ENCODE measurements at places on chromosomes 2 and 18.

DNA sequence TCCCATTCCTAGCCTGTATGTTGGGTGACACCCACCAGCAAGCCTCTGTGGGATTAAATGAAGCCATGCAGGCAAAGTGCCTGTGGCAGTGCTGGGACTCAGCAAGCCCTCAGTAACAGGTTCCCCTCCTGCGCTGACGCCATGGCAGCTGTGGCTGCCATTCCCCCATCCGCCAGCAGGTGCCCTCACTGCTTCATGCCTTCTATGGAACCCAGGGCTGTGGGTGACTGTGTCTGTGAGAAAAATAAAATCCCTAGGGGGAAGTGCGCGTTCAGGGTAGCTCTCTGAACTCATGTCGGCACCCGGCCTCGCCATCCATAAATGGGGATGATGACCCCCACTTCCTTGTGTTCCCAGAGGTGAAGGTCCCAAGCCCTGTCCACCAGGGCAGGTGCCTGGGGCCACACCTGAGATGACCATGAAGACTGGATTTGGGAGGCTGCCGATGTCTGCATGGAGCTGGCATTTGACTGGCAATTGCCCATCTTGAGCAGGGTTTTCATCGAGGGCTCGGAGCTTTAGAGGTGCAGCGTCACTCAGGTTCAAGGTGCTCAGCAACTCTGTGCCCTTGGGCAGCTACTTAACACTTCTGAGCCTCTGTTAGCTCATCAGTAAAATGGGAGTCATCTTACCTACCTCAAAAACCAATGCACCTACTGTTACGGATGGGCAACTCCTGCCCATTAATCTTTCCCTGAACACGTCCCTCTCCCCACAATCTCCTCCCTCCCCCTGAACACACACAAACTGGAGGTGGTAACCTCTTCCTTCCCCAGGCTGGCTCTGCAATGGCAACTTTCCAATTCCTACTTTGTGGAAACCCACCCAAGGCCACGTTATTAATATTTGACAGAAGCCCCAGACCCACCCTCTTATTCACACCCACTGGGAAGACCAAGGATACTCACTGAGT is 2.9 kb upstream of the MAL start:
- DNase-seq: peak; percentile 70

GRCh38 chr2:46131-46470 is 204 bp downstream of the FAM110C start:
- DNase-seq: no peak

DNA sequence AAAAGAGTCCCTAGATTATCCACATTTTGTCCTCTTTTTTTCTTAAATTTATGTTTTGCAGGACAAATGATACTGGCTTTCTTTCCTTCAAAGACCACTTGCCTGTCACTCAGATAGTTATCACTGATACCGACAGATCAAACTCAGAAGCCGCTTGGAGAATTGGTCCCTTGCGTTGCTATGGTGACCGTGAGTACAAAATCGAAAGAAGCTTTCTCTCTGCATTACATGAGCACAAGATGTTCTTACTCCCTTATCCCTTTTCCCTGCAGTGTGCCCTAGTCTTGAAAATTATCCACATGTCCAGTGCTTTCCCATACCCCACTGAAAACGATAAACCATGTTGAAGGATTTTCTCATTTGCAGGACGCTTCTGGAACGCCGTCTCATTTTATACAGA is 738.5 kb downstream of the CNTNAP5 start:
- DNase-seq: no peak

GRCh38 chr18:5884375-5884774 is 10.9 kb downstream of the TMEM200C start:
- DNase-seq: no peak

DNA sequence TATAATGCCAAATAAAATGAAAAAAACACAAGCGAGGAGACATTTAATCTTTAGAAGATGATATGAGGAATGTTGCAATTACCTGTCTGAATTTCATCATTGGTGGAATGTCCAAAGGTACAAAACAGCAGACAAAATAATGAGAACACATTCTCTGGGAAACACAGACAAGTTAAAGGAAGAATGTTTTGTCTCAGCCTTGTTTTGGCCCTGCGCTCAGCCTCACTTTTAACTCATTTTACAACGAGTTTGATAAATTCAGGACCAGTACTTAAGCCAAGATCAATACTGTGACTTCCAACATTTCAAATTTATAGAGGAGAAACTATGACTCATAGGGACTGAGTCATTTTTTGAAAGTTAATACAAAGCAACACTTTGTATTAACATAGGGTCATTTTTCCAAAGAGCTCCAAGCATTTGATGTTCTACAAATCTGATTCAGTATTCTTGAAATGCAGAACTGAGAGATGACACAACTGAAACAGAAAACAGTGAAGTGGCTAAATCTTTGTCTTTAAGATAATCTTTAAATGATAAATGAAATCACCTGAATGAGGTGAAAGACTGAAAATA is 833.2 kb upstream of the CHAC2 start:
- no peak for DNase-seq

- peak; percentile 3 for DNase-seq
These were observed 33.1 kb upstream of the REG3G start for GRCh38 chr2:78992451-78992806.

GRCh38 chr2:15160201-15160991 is 400.7 kb downstream of the NBAS start:
- DNase-seq: no peak

DNA sequence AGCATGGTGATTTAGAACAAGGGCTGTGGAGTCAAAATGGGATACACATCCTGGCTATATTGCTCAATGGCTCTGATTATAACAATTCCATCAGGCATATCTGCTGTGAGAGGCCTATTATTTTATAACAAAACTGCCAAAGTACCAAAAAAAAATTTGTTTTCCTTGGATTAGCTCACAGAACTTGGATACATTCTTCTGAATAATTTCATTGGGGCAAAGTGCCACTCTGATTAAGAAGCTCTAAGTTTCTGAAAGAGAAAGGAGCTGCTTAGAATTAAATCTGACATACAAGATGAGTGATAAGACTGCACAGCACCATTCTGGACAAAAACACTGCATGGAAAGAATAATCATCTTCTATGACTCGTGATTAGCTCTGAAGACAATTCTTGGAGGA is 85.7 kb downstream of the SMC6 start:
- no peak for DNase-seq

GRCh38 chr18:7117390-7118355 is at the start of gene LAMA1:
Gene LAMA1 (minus strand): TSS chr18:7117797. CDS start chr18:7117720, 77 bp downstream.
- DNase-seq: no peak

DNA sequence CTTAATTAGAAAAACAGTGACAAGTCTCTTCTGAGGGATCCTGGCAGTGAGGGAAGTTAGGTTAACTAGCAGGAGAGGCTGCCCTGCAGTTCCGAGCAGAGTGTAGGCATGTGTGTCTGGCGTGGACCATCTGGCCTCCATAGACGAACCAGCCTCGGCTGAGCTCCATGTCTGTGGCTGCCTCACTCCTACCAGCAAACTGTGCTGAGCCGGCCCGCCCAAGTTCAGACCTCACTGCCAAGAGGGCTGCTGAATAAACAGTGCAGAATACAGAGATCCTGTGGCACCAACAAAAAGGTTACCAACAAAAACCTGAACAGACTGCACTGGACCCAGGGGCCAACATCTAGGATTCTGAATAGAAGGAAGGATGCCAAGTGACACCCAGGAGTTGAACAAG is 27.3 kb downstream of the INO80C start:
- DNase-seq: no peak

- DNase-seq: no peak
These were observed 45.5 kb upstream of the CAB39 start for GRCh38 chr2:230666885-230667712.

DNA sequence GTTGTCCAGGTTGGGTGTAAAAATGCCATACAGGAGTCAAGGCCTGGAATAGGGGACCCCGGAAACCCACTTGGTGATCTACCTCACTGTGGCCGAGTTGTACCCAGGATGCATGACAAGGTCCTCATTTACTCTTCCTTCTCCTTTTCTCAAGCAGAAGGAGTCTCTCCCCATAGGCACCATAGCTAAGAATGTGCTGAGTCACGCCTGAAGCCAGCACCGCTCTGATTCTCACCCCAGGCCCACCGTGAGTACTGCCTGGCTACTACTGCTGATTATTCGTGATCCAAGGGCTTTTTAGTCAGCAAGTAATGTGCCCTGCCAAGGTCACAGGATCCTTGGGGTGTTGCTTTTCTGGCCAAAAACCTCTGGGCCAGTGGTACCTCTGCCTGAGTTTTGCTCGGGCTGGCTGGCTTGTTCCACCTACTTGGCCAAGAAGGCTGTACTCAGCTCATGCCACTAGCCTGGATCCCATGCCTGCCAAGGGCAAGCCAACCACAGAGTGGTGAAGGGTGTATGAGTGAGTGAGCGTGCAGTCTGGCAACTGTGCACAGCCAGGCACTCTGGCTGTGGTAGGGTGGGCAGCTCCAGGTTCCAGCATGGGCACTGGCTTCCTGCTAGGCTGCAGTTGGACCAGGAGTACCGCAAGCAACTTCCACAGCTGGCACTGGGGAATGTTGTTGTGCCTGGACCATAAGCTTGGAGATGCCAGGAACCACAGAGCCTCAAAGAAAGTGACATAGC is 650.1 kb upstream of the VRK2 start:
- no peak for DNase-seq

GRCh38 chr2:138364554-138365162 is 136.9 kb upstream of the SPOPL start:
- no peak for DNase-seq

GRCh38 chr18:36757081-36757480 is 71.7 kb downstream of the TPGS2 start:
- peak; percentile 45 for DNase-seq
